ENCODE measurements at places on chromosomes 12 and 14. TPM values are rescaled to one million over a fixed set of nuclear protein-coding genes. Genes with fewer than 3 reads are reported as not detected.

Gene CD163
- not detected for total RNA-seq

Gene POTEM
- total RNA-seq, result not detected

Gene LMNTD1
- not detected for total RNA-seq

Gene IL23A
- total RNA-seq, result not detected

Gene TM9SF1
- 96.3 TPM for total RNA-seq

Gene KRT85
- not detected for total RNA-seq

Gene C12orf76
- 9.5 TPM for total RNA-seq

Gene CEBPE
- total RNA-seq, result not detected

Gene PELI2
- 5.2 TPM for total RNA-seq

Gene ZDHHC22
- total RNA-seq, result not detected

Gene UNC119B
- total RNA-seq, result 18.7 TPM

Gene PUS7L
- total RNA-seq, result 30.2 TPM

DNA sequence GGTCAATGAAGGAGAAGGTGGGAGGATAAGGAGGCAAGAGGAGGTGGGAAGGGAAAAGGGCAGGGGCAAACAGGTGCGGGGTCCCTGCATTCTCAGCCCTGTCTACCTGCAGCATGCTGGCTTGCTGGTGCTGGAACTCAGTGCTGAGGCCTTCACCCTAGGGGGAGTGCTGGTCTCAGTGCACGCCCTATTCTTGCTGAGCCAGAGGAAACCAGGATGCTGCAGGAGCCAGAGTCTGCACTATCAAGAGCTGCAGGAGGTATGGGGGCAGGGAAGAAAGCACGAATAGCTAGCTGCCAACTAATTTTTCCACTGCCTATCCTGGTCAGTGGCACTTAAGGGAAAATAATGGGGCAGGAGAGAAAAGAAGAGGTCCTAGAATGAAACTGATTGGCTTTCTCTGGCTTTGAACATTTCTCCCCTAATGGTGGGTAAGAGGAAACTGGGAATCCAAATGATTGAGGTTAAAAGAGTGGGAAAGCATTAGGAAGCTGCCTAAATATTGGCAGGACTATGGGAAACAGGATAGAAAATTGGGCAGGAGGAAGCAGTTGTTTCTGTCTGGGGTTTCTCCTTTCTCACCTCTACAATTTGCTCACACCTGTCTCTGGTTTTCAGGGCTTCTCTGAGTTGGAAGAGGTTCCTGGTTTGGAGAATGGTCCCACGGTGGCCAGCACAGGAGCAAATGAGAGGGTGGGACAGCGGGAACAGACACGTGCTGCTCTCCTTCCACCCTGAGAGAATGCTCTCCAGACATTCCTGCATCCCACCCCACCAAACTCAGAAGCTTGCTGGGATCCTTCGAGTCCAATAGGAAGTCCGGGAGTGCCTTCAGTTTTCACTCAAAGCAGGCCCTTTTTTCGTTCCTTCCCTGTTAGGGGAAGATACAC, 1.9 kb downstream of the TMEM253 start:
- no peak for DNase-seq

- no peak for DNase-seq
Observed at GRCh38 chr14:22071006-22071405, 397.4 kb upstream of the OR4E1 start.

- no peak for DNase-seq
Observed at GRCh38 chr14:61420326-61420725, 98.9 kb downstream of the PRKCH start.

GRCh38 chr12:1811948-1812291, 8.4 kb upstream of the LRTM2 start:
- no peak for DNase-seq

GRCh38 chr14:35287431-35288013, 4.7 kb upstream of the PSMA6 start:
- DNase-seq, result no peak

DNA sequence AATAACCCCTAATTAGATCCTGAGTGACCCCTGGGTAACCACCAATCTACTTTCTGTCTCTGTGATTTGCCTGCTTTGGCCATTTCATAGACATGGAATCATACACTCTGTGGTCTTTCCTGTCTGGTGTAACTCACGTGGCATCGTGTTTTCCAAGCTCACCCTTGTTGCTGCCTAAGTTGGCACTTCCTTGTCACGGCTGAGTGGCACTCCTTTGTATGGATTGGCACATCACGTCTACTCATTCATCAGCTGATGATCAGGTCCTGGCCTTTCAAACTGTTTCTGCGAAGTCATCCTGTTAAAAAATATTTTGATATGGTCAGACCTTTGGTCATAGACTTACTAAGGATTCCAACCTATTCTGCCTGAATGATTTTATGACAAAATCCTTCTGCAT, 87.7 kb downstream of the GLT1D1 start:
- no peak for DNase-seq

DNA sequence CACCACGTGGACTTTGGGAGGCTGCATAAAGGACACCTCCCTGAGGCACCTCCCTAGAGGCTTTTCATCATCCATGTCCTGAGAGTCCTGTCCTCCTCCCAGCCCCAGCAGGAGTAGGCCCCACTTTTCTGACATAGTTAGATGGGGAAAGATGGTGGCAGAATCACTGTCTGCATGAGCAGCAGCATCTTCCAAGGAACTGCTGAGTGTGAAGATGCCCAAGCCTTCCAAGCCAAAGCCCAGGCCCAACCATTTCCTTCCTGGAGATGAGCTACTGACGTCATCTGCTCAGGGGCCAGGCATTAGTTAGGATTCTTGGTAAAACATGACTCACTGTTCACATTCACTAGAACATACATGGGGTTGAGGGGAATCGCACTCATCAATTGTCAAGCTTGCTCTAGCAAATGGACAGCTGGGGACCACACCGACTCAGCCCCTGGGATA, 37.3 kb downstream of the VDR start:
- peak; percentile 86 for DNase-seq

DNA sequence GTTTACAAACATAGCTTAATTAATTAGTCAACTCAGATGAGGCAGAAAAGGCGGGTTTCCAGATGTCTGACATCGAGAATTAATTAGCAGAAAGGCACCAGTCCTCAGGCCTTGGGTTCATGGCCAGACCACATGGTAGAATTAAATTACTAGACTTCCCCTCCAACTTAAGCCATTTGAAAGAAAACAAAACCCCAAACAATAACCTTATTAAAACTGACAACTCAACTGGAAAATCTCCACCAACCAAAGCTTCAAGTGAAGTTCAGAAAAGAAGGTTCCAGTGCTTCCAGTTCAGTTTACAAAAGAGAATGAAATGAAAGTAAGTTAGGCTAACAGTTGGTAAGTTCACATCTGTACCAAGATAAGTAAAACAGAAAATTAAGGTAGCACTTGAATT, 349.5 kb downstream of the GRIN2B start:
- DNase-seq, result no peak

- DNase-seq, result no peak
Observed at GRCh38 chr14:88227693-88228092, 95.4 kb downstream of the KCNK10 start.

- DNase-seq, result peak; percentile 24
Observed at GRCh38 chr12:54232790-54233189, 44.0 kb upstream of the SMUG1 start.

DNA sequence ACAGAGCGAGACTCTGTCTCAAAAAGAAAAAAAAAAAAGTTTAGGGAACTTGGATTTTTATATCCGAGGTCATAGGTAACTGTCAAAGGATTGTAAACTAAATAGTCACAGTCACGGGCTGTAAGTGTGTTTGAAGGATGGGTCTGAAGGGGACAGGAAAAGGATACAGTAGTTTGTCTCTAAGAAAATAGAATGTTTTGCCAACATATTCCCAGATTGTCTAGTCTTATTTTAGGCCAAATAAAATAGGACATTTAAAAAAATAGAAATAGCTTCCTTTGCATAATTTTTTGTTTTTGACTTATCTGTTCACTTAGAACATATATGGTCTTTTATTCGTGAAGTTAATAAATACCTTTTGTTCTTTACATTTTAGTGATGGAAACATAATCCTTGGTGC, 24.2 kb upstream of the REP15 start:
- DNase-seq, result no peak

DNA sequence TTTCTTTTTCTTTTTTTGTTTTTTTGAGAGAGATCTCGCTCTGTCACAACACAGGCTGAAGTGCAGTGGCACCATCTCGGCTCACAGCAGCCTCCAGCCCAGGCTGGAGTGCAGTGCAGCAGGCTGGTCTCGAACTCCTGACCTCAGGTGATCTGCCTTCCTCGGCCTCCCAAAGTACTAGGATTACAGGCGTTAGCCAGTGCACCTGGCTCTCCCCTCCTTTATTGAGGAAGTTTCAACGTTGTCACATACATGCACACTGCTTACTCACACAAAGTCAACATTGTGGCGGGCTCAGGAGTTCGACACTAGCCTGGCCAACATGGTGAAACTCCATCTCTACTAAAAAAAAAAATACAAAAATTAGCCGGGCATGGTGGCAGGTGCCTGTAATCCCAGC, 32.0 kb downstream of the EAPP start:
- DNase-seq, result no peak

GRCh38 chr12:56014205-56014604, 6.6 kb upstream of the IKZF4 start:
- no peak for DNase-seq

DNA sequence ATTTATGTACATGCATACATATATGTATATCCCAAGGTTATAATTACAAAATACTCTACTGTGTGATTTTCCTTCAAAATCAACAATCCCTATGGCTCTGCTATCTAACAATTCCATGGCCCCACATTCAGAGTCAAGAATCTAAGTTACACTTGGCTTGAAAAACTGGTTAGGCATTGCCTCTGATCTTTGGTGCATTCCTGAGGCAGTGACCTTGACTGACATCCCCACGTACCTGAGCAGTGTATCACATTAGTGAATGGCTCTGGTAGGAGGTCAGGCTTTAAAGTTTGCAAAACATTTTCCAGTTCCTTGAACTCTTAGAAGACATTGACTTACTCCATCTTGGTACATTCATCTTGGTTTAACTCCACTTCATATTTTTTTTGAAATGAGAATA, 8.5 kb upstream of the STON2 start:
- no peak for DNase-seq

- DNase-seq, result no peak
Observed at GRCh38 chr12:91639327-91639726, 456.7 kb upstream of the DCN start.

DNA sequence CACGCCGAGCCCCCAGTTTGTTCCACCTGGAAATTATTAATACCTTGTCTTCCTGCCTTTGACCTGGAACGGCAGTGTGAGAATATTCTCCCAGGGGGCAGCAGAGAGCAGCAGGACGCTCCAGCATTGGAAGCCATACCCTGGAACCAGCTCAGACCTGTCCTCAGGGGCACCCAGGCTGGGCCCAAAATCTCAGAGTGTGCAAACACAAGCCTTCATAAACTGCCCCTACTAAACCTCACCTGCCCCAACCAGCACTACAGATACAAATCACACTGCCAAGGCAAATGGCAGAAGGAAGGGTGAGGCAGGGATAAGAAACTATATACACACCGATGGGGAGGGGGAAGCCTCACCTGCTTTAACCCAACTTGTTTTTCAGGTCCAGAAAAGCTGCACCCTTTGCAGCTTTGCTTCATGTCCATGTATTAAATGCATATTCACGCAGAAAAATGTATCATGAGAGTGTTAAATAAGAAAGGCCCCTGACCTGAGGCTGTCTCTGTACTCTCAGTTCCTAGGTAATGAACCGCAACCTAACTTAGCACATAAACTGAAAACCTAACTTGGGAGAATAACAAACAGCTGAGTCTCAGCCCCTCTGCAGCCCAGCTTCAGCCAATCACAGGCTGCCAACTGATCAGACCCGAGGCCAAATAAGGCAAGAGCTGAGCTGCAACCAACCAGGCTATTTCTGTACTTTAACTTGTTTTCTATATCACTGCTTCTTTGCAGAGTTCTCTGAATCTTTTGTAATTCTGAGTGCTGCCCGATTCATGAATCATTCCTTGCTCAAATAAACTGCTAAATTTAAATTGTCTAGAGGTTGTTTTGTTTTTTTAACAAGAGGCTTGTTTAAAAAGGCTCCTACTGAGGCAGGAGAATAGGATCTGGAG, 130.1 kb downstream of the SPTSSA start:
- DNase-seq, result peak; percentile 55

Measured in fibroblast of villous mesenchyme (primary cell).